Stimulated activated memory B cell treated with anti-CD40 and anti-IgM and Interleukin-4, amounts not matched to agents 10 μg/mL and 1 μg/mL and 100 μg/mL, for 72 hours (primary cell): ENCODE measurements at places on chromosomes 16 and 17.
A peak's percentile ranks its signal among the peaks of the same experiment; 100 is the strongest.

DNA sequence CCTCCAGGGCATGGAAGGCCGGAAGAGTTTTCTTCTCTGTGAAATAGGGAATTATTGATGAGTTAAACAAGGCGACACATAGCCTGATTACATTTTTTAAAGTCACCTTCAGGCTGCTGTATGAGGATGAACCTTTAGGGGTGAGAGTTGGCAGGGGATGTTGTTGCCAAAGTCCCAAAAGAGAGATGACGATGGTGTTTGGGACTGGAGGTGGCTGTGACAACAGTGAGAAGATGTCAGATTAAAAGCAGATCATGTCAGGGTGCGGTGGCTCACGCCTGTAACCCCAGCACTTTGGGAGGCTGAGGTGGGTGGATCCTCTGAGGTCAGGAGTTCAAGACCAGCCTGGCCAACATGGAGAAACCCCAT, 16.8 kb upstream of the ASGR2 start:
- ATAC-seq: no peak

GRCh38 chr17:66777689-66778225, 57.2 kb upstream of the CACNG5 start:
- ATAC-seq: no peak

- peak; percentile 77 for ATAC-seq
Observed at GRCh38 chr17:19978209-19978802, 678 bp upstream of the AKAP10 start.

DNA sequence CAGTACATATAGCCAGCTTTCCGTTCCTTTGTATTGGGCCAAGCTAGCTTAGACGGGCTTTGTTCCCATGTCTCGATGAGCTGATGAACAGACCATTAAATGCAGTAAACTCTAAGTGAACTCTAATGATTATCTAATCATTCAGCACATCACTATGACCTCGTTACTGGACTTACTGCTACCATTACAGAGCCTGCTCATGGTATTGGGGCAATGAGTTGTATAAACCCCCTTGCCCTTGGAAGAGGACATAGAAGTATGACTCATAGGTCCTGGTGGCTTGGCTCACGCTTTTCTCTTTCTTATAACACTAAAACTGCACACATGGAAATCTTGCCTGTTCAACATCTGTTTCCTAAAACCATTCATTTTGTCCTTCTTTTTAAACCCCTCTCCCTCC, 93.6 kb upstream of the DYNLRB2 start:
- ATAC-seq: no peak

- ATAC-seq: no peak
Observed at GRCh38 chr17:63434951-63435571, 11.0 kb downstream of the CYB561 start.

DNA sequence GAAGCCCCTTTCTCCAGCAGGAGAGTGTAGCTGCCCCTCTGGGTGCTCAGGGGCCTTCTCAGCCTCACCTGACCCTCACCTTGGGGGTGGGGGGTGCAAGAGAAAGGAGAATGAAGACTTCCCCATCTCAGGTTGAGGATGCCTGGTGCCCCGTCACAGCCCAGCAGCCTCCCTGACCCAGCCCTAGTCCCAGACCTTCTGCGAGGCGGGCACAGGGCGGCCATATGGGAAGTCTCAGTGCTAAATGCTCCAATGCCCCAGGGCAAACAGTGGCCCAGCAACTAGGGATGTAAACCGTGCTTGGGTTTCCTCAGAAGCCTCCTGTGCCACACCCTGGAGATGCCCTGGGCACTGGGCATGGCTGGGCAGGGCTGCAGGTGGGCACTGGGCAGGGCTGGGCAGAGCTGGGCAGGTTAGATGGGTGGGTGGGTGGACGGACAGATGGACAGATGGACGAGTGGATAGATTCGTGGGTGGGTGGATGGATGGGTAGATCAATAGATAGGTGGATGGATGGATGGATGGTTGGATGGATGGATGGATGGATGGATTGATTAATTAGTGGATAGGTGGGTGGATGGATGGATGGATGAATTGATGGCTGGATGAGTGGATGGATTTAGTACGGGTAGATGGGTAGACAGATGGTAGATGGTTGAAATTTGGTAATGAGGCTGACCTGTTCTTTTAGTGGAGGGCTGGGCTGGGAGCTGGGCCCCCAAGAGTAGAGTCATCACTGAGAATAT, 16.8 kb downstream of the TPSD1 start:
- no peak for ATAC-seq

DNA sequence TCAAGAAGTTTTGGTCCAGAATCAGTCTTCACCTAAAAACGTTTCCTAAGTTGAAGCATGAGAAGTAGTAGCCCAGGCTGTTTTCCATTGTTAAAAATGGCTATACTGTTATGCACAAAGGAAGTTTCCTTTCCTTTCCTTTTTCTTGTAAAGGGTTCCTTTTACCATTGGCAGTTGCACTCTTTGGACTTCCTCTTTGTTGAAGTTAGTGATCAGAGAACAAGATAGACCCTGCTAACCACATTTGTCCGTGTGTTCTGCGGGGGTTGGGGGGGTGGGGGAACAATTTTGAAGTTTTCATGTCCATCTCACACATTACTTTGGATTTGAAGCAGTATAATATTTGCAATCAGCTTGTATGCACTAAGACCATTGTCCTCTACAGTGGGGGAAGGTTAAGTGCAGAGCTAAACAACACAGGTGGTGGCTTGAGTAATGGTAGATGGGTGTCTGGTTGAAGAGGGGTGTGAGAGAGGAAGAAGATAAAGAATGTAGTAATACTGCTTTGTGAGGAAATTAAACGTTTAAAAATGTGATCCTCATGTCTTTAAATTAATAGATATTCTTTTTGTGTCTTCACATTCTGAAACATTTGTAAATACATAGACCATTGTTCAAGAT, 1.4 kb downstream of the LPCAT2 start:
- ATAC-seq: no peak

- no peak for ATAC-seq
Observed at GRCh38 chr16:1181404-1182315, 28.8 kb downstream of the CACNA1H start.

GRCh38 chr17:36214918-36215317, 4.1 kb downstream of the CCL4L2 start:
- ATAC-seq: no peak

DNA sequence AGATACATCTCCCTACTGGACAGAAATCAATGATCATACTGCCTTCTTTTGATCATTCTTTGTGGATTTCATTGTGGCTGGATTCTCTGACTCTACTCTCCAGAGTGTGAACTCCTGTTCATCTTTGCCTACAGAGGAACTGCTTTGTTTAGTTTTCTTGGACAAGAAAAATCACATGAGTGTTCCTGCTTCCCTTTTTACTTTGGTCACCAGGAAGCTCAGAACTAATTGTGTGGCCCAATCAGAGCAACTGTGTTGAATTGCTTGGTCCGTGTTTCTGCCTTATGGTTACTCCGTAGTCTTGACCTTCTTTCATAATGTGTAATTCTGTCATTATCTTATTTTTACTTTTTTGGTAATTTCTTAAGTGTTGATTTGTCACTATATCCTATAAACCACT, 97.0 kb downstream of the MAF start:
- no peak for ATAC-seq
